ENCODE measurements at places on chromosomes 7 and 10.

DNA sequence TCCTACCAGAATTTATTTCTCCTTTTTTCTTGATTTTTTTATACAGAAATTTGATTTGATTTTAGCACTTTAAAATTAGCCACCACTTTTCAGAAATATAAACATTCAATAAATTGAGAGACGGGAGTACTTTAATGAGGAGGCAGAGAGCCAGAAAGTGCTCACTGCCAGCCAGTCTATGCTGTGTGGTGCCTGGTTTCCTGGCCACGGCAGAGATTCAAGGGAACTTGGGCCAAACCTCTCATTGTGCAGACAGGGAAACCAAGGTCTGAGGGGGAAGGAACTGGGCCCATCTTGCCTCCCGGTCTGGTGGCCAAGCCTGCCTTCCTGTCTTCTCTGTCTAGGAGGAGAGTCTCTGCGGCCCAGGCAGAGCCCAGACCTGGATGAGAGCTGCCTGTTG lies 25.9 kb downstream of the ADAMTS14 start:
- DNase-seq = no peak

- no peak for DNase-seq
These were observed 732.4 kb downstream of the KCNMA1 start for GRCh38 chr10:76905251-76905650.

DNA sequence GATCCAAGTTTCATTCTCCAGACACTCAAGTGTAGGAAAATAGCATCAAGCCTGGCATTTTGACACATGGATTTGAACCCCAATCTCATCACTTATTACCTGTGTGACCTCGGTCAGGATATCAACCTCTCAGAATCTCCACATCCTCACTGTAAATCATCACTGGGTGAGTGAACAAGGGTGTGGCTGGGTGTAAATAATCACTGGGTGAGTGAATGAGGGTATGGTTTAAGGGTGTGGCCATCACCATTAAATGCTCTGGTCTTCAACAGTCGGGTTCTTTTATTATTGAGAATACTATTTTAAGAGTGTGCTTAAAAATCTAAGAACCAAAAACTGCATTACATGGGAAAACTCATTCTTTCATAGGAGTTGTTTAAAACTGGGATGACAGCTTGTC lies 200.1 kb downstream of the DOCK4 start:
- no peak for DNase-seq

DNA sequence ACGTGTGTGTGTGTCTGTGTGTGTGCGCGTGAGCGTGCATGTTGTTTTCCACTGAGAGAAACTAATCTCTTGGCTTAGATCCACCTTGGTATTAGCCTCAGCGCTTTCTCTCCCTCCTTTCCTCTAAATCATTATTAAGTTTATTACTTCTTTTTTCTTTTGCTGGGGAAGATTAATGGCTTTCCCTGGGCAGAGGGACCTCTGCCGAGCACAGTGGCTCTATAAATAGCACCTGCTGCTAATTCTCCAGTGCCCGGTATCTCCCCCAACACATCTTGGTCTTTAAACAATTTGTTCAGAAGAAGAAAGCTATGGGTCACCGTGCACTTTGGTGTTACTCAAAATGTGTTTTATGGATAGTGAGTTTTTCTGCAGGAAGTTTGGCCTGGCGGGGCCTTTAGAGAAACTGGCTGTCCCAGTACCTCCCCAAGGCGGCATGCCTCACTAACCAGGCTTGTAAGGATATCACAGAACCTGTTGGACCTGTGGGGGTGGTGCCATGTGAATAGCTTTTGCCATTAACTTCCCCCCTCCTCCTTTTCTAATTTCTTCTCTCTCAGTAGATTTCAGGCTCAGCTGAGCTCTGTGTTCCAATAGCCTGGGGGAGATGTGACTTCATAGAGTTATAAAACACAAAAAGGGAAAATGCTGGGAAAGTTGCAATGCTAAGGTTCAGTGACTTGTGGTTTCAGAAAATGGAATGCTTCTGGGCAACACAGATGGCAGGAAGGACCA lies 70.1 kb upstream of the RAB11FIP2 start:
- no peak for DNase-seq

GRCh38 chr7:138684340-138684739 lies 16.8 kb downstream of the SVOPL start:
- DNase-seq = no peak

GRCh38 chr7:40839881-40840280 lies 705.1 kb downstream of the SUGCT start:
- no peak for DNase-seq

GRCh38 chr7:50734246-50734645 lies 48.5 kb downstream of the GRB10 start:
- no peak for DNase-seq

Data from hippocampal formation (tissue), 2 donors.